ENCODE measurements at places on chromosomes 1 and 21.

GRCh38 chr1:180630408-180631193, 1.2 kb upstream of the XPR1 start:
- DNase-seq: no peak

DNA sequence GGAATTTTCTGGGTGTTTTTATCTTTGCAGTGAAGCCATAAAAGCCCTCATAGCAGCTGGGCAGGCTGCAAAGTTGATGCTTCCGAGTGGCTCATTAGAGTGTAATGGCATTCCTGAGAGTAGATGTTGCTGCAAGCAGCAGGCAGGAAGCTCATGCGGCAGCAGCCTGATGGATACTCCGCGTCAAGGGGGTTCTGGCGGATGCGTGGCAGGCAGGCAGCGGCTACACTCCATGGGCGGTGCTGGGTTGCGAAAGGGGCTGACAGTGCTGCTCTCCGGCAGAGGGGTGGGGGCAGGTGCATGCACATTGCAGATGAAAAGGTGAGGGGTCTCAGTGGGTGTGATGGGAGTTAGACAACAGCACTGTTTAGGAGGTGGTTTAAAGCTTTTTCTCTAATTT, 93.2 kb upstream of the AJAP1 start:
- DNase-seq: no peak

- no peak for DNase-seq
Observed at GRCh38 chr1:211479624-211480023, 12.3 kb downstream of the RD3 start.

- no peak for DNase-seq
Observed at GRCh38 chr1:1262071-1262470, 11.6 kb downstream of the UBE2J2 start.

GRCh38 chr21:45049714-45050344, 24.6 kb upstream of the ADARB1 start:
- no peak for DNase-seq

GRCh38 chr1:62875676-62876075, 91.7 kb downstream of the ATG4C start:
- DNase-seq: peak; percentile 6

DNA sequence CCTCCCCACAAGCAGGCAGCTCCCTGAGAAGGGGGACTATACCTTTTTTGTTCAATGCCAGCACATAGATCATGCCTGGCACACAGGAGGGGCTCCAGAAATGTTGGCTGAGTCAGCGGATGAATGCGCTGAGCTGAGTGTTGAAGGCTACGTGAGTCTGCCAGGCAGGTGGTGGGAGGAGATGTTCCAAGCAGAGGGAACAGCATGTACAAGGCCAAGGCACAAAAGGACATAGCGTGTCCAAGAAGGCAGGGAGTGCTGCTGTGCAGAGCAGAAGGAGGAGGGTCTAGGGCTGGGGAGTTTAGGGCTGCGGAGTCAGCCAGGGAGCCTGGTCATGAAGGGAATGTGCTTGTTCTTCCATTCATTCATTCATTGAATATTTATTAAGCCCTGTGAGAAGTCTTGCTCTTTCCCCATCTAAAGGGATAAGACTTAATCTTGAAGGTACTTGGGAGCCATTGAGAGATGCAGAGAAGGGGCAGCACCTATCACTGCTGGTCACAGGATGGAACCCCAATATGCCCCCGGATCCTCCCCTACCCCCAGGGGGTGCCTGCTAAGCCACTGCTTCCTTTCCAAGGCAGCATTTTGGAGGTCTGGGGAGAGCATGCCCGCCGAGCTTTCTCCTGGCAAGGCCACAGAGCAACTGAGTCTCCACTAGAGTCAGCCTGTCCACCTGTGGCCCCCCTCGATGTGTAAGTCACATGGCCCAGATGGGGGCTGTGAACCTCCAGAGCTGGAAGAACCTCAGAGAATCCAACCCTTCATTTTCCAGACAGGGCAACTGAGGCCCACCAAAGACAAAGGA, 31.2 kb upstream of the LAPTM5 start:
- DNase-seq: no peak

GRCh38 chr1:207628776-207629175, 16.2 kb upstream of the CR1L start:
- no peak for DNase-seq

DNA sequence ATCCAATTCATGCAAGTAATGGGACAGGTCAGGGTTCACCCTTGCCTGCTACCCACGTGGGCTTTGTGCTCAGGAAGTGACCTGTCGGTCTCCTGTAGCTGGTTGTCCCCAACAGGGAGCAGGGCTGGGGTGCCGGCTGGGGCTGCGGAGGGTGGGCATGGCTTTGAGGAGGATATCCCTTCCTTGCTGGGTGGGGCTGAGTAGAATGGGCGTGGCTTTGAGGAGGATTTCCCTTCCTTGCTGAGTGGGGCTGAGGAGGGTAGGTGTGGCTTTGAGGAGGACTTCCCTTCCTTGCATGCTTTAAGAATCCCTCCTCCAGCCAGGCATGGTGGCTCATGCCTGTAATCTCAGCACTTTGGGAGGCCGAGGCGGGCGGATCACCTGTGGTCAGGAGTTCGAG, 151.3 kb downstream of the CLIC6 start:
- DNase-seq: no peak

DNA sequence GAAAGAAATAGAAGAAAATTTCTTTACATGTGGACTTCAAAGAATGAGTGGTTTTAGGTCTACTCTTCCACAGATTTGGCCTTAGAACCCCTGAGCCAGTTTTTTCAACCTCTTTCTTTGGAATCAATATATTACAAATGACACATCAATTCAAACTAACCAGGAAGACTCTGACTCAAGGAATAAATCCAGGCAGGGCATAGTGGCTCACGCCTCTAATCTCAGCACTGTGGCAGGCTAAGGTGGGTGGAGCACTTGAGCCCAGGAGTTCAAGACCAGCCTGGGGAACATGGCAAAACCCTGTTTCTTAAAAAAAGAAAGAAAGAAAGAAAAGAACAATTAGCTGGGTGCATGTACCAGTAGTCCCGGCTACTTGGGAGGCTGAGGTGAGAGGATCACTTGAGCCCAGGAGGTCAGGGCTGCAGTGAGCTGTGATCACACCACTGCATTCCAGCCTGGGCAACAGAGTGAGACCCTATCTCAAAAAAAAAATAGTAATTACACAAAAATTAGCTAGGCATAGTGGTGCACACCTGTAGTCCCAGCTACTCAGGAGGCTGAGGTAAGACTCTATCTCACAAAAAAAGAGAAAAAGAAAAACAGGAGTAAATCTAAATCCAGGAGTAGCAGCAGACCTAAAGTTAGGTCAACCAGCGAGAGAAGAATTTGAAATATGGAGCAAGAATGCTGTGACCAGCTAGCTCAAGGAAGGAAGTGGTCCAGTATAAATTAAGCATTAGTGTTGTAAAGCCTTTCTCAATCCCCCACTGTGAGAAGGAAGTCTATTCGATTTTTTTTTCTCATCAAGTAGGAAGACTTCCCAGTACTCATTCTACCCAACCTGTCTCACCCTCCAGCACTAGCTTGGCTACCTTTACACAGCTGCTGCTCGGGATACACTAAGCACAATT, 1.9 kb downstream of the SORT1 start:
- peak; percentile 43 for DNase-seq

- DNase-seq: no peak
Observed at GRCh38 chr1:5492846-5493245, 499.4 kb downstream of the NPHP4 start.

GRCh38 chr1:30117685-30118084, 605.7 kb downstream of the MATN1 start:
- DNase-seq: no peak

GRCh38 chr1:63888984-63889383, 115.2 kb downstream of the ROR1 start:
- DNase-seq: no peak

DNA sequence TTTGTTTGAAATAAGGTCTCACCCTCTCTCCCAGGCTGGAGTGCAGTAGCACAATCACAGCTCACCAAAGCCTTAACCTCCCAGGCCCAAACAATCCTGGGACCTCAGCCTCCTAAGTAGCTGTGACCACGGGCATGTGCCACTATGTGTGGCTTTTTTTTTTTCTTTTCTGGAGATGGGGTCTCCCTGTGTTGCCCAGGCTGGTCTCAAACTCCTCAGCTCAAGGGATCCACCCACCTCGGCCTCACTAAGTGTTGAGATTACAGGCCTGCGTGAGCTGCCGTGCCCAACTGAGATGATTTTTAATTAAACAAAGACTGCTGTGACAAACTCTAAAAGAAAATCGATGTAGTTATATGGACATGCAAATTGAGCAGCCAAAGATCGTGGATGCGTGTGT, 768.4 kb upstream of the ADGRL2 start:
- DNase-seq: no peak

DNA sequence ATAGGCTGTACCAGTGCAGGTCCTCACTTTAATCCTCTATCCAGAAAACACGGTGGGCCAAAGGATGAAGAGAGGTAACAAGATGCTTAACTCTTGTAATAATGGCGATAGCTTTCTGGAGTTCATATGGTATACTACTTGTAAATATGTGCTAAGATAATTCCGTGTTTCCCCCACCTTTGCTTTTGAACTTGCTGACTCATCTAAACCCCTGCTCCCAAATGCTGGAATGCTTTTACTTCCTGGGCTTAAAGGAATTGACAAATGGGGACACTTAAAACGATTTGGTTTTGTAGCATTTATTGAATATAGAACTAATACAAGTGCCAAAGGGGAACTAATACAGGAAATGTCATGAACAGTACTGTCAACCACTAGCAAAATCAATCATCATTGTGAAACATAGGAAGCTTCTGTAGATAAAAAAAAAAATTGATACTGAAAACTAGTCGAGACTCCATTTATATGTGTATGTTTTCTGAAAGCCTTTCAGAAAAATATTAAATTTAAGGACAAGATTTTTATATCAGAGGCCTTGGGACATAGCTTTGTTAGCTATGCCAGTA, 7.0 kb downstream of the SOD1 start:
- DNase-seq: no peak

- DNase-seq: peak; percentile 73
Observed at GRCh38 chr1:27605796-27606707, 2.1 kb upstream of the AHDC1 start.

All from GM03348 (cell line).